Pancreas (tissue), 10 donors: ENCODE measurements at places on chromosomes 11 and 22. TPM values are rescaled to one million over a fixed set of nuclear protein-coding genes. Genes with fewer than 3 reads are reported as not detected.

Gene ARSA
- total RNA-seq = 36.2 TPM

DNA sequence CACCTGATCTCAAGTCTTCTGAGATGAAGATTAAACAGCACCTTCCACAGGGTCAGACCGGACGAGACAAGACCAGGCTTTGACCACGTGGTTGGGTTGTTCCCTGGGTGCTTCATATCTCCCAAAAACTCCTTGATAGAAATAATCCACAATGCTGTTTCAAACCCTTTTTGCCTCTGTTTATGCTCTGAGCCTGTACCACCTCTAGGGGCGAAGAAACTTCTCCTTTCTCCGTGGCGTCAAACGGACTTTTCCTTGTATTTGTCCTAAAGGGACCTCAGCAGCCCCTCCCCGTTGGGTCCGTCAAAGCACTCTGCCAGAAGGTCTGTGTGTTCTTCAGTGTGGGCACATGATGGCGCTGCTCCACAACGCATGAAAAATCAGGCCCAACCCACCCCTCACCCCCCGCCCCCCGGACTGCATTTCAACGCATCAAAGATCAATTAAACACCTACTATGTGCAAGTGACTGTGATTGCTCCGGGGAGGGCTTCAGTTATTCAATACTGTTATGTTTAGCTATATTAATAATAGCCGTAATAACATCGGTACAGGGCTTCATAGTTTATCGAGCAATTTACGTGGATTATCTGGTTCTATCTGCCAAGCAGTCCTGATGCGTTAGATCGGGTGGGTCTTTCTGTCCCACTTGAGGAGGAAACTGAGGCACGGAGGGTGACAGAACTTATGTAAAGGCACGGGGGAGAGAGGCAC is 17.3 kb upstream of the EIF3D start:
- peak; percentile 31 for DNase-seq

Gene SELENOO
- 11.6 TPM for total RNA-seq

- no peak for DNase-seq
Measured at GRCh38 chr22:19696504-19697276, 17.6 kb upstream of the SEPTIN5 start.

Gene ANO9
- total RNA-seq = 13.3 TPM

- DNase-seq = peak; percentile 67
Measured at GRCh38 chr11:8732748-8733241, 50.2 kb downstream of the RPL27A start.

- no peak for DNase-seq
Measured at GRCh38 chr11:104891135-104891534, 7.1 kb downstream of the CASP12 start.

- DNase-seq = no peak
Measured at GRCh38 chr11:61142424-61142823, 18.8 kb downstream of the VPS37C start.
